ENCODE measurements at places on chromosomes 12 and 14.

DNA sequence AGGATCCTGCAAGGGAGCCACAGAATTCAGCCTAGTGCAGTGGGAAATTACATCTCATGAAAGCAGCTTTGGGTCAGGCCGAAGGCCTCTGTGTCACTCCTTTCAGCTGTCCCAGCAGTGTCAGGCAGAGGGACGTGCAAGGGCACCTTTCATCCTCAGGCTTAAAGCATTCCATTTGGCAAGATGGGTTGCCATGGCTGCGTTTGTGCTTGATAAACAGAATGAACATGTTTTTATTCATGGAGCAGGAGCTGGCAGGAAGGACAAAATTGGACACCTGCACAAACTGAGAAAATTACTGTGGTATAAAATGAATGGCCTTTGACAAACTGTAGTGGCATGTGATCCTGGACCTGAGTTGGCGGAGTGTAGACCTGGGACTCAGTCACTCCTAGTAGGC lies 29.4 kb downstream of the ACAD10 start:
- no peak for DNase-seq

DNA sequence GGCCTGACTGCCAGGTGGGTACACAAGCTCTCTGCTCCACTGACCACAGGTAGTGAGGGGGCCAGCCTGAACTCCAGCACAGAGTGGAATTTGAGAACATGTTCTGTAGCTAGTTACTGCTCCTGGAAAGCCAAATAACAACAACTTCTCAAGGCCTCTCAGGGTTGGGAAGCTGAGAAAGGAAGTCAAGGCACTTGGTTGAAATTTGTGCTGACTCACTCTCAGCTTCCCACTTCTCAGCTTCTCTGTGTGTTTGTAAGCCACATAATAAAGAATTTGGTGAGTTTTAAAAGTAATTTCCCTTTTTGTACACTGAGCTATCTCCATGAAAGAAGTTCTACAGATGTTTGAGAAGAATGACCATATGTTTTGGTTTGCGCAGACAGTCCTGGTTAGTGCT lies 234.9 kb downstream of the KTN1 start:
- no peak for DNase-seq

GRCh38 chr12:57835366-57836288 lies 10.9 kb downstream of the CTDSP2 start:
- no peak for DNase-seq

- DNase-seq: no peak
Observed at GRCh38 chr12:30286345-30286926, 409.2 kb downstream of the IPO8 start.

DNA sequence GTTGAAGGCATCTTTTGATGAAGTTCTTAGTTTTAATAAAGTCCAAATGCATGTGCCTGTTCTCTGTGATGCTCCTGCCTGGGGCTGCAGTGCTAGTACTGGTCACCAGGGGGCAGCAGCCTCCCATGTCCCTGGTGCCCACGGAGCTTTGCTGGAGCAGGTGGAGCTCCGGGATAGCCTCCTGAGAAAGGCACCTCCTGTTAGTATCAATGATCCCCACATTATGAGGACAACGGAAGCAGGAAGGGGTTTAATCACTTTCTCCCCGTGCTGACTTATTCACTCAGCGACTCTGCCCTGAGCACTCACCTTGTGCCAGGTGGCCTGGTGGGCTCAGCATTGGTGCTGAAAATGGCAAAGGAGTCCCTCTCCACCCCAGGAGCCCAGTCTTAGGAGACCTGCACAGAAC lies 123.0 kb upstream of the PZP start:
- DNase-seq: peak; percentile 65

DNA sequence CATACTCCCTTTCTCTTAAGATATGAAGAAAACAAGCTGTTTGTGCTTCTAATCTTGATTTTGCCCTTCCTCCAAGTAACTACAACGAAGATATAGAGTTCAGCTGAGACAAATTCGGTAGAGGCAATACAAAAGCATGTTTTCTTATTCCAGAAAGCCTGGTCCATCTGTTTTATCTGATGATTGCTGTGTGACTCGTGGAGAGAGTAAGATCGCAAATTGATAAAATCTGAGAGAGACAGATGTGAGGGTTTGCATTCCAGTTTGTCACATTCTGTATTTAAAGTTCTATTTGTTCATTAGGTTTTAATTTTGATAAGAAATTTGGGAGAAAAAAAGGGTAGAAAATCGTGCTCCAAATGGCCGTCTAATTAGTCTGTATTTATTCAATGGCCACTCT lies 192.1 kb downstream of the CPNE8 start:
- no peak for DNase-seq

DNA sequence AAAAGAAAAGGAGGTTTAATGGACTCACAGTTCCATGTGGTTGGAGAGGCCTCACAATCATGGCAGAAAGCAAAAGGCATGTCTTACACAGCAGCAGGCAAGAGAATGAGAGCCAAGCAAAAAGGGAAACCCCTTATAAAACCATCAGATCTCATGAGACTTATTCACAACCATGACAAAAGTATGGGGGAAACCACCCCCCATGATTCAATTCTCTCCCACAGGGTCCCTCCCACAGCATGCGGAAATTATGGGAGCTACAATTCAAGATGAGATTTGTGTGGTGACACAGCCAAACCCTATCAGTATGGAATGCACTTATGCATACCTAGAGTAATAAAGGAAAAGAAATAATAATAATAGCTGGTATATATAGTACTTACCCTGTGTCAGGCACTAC lies 4.5 kb upstream of the GLIPR1 start:
- DNase-seq: no peak

GRCh38 chr12:67504026-67504425 lies 144.5 kb upstream of the DYRK2 start:
- DNase-seq: no peak

GRCh38 chr12:109532721-109533486 lies 40.4 kb downstream of the MMAB start:
- DNase-seq: no peak

DNA sequence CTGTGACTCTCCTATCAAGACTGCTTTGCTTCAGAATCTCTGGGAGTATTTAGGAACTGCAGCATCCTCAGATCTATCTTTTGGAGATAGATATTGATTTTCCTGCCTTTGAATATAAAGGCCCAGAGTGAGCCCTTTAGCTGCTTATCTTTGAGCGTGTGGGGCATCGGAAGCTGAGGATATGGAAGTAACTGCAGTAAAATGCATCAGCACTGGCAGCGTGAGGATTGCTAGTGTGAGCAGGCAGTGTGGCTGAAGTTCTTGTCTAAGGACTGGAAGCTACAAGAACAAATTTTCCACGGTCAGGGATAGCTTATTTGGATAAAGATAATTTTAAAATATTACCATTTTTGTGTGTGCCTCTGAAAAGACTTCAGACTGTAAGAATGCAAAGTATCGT lies 474.7 kb downstream of the NPAS3 start:
- no peak for DNase-seq

DNA sequence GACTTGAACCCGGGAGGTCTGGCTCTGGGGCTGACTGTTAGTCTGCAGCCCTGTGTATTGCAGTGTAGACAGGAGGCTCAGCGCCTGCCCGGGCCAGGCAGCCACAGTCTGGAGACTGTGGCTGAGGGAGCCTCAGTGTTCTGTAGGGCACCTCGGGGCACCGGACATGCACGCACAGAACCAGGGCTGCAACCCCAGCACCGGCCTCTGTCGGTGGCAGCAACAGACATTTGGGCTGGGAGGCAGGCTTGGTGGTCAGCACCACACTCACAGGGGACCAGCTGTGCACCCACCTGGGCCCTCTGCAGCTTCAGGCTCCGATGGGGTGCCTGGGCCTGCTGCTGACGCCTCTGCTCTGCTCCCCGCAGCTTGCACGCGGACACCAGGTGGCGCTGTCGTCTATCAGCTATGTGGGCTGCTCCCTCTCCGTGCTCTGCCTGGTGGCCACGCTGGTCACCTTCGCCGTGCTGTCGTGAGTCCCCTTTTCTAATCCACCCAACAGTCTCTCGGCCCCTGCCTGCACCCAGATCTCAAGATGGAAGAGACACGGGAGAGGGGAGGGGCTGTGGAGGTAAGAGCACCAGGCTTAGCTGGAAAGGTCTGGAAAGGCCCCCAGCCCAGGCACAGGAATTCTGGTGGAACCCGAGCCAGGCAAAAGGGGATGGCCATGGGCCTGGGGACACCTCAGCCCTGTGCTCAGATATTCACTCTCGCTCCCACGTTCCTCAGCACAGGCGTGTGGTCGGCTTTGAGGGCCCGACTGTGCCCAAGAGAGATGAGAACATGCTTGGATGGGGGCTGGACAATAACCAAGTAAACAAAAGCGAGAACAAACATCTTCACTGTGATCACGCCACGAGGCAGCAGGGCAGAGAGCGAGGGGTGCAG lies 151.0 kb downstream of the ADGRD1 start:
- DNase-seq: peak; percentile 63

DNA sequence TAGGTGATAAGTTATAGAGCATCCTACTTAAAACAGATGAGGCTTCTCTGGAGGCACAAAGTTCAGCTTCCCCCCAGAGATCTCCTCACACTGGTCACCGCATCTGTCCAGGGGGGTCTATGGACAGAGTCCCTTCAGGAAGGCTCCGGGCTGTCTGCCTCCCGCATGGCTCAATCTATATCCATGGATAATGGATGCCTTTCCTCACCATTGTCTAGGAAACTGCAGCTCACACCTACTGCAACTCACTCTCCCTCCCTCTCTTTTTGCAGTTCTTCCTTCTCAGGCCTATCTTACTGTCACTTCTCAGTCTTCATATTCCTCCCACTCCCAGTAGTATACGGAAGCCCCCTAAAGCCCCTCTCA lies 100.6 kb upstream of the BCL2L14 start:
- DNase-seq: no peak

DNA sequence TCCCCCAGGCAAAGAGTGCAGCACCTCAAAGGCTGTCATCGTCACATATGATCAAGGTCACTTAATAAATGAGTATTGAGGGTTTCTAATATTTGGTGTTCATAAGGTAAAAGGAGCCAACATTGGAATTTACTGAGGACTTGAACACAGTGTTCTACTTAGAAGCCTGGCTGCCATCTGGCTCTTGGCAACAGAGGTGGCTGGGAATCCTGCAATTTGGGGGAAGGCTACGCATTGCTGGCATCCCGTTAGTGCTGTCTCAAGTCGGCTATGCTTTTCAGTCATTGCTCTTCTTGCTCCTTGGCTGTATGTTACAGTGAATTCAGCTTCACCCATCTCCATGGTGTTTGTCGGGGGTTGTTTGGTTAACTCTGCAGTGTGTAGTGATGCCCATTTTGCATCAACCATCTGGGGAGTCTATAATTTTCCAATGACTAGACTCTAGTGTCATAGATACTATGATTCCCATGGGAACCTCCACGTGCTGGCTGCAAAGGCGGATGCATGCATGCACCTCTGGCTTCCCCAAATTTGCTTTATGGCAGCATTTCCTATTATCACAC lies 12.9 kb upstream of the SLC24A4 start:
- DNase-seq: no peak

GRCh38 chr12:125089083-125089482 lies 23.8 kb downstream of the AACS start:
- no peak for DNase-seq

DNA sequence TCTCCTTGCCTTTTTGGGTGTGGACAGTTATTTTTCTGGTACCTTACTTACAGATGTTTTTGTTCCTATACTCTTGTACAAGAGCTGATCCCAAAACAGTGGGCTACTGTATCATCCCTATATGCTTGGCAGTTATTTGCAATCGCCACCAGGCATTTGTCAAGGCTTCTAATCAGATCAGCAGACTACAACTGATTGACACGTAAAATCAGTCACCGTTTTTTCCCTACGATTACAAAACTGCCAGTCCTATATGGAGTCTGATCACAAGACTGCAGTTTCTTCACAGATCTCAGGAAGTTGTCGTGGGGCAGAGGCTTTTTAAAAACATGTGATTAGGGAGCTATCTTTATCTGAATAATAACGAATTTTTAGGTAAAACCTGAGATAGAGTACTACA lies 1.3 kb downstream of the LYSET start:
- DNase-seq: no peak

- no peak for DNase-seq
Observed at GRCh38 chr12:5081016-5081415, 37.3 kb downstream of the KCNA5 start.

DNA sequence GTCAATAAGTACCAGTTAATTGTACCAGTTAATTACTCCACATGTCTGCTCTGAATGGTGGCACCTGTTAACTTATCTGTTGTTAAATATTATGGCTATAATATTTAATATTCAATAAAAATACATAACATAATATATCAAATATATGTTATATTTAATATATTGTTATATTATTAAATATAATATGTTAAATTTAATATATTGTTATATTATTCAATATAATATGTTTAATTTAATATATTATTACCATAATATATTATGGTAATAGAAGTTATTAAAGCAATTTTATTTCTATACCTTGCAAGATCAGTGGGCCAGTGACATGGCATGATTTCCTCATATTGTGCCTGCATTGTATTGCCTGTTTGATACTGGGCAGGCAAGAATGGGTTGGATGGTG lies 98.4 kb downstream of the TBC1D30 start:
- no peak for DNase-seq

GRCh38 chr12:82650627-82651337 lies 35.9 kb upstream of the TMTC2 start:
- DNase-seq: no peak

GRCh38 chr12:117900561-117900960 lies 68.2 kb downstream of the KSR2 start:
- DNase-seq: no peak

- no peak for DNase-seq
Observed at GRCh38 chr14:73903028-73903427, 16.4 kb downstream of the ZNF410 start.

- no peak for DNase-seq
Observed at GRCh38 chr12:13950502-13950901, 30.9 kb downstream of the GRIN2B start.

- no peak for DNase-seq
Observed at GRCh38 chr12:116244001-116244400, 33.5 kb downstream of the MED13L start.

DNA sequence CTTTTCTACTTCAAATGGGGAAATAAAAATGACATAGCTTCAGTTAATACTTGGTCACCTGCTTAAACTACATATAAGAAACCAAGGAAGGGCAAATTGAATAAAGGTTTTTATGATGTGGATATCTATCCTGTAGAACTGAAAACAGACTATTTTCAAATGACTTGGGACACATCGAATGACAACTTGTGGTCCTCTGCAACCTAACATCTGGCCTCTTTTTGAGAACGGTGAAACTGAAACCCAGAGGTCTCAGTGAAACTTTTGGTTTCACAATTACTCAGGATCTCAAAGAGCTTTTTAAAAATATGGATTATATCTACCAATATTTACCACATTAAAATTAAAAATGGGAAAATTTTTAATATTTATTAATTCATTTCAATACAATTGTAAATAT lies 65.2 kb downstream of the PPP2R5E start:
- no peak for DNase-seq

DNA sequence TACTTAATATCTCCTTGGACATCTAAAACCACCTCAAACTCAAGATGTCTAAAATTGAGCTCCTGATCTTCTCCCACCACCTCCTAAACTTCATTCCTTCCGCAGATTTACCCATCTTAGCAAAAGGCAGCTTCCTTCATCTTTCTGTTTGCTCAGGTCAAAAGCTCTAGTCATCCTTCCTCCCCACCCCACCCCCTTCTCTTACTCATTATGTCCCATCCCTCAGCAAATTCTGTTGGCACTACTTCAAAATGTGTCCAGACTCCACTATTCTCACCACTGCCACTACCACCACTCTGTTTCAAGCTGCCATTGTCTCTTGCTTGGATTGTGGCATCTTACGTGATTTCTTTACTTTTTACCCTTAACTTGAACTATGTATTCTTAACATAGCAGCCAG lies 59.2 kb upstream of the ZDHHC17 start:
- no peak for DNase-seq
